ENCODE measurements at places on chromosomes 16 and 17.

DNA sequence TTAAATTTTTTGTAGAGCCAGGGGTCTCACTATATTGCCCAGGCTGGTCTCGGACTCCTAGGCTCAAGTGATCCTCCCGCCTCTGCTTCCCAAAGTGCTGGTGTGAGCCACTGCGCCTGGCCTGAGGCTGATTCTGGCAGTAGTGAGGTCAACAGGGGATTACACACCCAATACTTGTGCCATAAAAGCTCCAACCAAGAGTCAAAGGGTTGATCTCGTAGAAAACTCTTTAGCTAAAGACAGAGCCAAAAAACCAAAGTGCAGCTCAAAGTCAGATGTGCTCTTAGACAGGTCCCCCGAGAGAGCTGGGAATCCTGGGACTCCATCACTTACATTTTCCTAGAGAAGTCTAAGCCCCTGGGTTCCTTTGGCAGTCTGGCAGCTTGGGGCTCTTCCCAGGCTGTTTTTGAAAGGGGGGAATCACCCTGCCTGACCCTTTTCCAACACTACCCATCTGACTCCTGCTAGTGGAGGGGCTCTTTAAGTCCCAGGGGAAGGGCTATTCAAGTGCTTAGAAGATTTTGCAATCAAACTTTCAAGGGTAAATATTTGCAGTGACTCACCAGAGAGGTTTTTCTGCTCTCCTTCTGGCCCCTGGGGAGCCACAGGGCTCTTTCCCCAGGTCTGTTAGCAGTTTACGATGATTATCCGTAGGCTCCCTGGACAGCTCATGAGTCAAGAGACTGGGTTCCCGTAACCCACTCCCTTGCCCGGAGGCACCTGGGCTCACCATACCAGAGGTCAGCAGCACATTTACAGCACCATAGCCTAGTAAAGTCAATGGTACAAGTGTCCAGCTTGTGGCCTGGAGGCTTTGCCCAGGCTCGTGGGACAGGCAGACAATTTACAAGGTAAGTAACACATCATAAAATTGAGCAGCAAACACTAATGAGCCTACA lies 408.7 kb downstream of the SLC39A11 start:
- DNase-seq = no peak

- no peak for DNase-seq
These were observed 4.2 kb downstream of the CD300LB start for GRCh38 chr17:74527081-74527480.

DNA sequence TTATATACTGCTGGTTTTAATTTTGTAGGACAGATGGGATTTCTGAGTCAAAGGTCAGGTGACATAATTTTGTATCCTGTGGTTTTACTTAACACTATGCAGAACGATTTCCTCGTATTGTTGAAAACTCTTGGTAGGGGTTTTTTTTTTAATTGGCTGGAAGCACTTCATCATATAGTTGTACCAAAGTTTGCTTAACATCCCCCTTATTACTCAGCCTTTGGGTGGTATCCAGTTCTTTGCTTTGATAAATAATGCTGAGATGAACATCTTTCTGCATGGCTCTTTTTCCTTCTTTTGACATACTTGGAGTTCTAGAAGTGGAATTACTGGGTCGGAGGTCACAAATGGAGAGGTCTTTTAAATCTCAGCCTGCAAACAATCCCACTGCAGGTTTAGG lies 419.1 kb downstream of the MAF start:
- no peak for DNase-seq

- no peak for DNase-seq
These were observed 16.2 kb downstream of the KRABD2 start for GRCh38 chr17:8360260-8360659.

GRCh38 chr17:76904116-76904515 lies 35.9 kb downstream of the MGAT5B start:
- no peak for DNase-seq

GRCh38 chr16:85570213-85570734 lies 42.8 kb upstream of the GSE1 start:
- peak; percentile 35 for DNase-seq

DNA sequence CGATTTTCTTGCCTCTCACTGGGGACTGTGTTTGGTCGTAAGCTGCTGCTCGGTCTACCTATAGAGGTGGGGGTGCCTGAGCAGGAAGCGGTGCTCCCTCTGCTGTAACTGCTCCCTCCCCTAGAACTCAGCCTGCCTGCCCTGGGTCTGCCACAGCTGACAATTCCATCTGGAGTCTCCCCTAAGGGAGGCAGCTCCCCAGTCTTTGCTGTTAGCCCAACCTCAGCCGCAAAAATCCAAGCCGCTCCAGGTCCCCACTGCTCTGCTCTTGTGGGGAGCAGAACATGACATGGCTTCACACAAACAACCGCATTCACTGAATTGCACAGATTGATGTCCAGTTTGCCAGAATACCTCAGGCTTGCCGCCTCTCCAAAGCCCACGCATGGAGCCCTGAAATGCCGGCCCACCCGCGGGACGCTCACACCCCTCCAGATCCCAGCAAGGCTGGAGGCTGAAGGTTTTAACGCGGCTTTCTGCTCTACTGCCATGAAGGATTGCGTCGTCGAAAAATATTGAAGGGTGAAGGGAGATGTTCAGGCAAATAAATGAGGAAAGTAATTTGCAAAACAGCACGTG lies 221.5 kb upstream of the FOXF1 start:
- no peak for DNase-seq

GRCh38 chr17:79163071-79163470 lies 88.4 kb downstream of the ENGASE start:
- DNase-seq = no peak

DNA sequence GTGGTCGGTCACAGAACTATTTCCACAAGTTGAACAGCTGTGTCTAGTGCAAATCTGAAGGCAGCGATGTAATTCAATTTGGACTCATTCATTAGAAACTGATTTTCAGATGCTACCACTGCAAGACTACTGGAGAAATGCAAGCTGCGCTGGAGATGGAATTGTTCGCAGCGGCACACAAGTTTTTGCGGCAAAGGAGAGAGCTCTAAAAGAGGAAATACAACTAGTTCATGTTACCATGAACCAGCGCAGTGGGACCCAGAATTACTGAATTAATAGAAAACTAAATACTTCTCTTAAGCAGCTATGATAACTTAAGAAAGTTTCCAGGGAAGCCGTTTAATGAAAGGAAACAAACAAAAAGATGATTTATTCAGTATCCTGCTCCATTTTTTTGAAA lies 1.9 kb downstream of the CREBBP start:
- DNase-seq = no peak

Data from CD4-positive, alpha-beta T cell treated with Interleukin-10 for 1 hour (primary cell).